ELR (cell line): ENCODE measurements at places on chromosomes 6 and 20.

DNA sequence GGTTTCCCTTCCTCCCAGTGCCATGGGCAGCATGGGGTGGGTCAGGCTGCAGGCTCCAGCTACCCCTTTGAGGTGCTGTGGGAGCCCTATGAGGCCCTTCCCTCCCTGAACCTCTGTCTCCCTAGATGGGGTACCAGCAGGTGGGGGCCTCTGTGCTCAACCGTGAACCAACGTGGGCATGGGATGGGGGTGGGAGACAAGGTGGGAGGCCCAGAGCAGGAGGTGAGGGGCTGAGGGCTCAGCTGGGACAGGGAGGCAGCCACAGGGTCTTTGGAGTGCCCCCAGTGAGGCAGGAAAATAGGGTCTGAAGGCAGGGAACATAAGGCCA, 33.3 kb downstream of the SUN5 start:
- no peak for DNase-seq

DNA sequence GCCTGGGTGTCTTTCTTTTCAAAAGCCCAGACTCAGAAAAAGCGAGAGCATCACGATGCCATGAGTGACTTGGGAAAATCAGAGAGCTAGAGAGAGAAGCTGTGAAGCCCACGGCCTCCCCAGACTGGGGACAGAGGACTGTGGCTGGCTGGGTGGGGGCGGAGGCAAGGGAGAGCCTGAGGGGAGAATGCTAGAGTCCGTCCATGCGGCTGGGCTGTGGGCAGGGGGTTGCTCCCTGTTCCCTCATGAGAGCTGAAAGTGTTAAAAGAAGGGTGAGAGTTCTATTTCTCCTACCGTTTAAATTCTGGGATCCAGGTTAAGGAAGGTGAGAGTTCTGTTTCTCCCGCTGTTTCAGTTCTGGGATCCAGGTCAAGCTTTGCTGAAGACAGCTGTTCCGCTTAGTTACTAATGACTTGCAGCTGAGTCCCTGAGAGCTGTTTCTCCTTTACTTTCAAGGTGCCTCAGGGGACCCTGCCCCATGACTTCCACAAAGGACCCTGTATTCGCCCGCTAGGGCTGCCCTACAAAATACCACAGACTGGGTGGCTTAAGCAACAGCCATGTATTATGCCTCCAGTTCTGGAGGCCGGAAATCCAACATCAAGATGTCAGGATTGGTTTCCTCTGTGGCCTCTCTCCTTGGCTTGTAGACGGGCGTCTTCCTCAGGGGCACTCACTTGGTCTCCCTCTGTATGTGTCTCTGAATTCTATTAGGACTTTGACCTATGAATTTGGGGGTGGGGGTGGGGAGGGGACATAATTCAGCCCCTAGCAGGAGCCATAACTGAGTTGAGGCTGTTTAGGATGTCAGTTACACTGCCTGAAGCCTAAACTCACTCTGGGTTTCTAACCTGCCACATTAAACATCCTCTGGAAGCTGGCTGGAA, 127.0 kb downstream of the PXDC1 start:
- no peak for DNase-seq

DNA sequence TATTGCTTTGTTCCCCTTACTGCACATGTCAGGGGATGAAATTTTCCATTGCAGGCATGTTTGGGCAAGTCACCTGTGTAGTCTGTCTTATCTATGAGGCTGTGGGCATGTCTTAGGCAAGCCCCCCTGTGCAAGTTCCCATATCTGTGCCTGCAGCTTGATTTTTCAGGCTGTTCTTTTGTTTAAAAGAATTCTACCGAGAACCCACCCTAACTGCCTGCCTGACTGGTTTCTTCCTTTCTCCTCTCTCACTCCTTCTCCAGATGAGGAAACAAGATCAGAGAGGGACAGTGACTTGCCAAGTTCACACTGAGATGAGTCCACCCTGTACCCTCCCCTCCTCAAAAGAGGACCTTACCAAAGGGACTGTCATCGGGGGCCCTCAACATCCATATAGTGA, 11.0 kb downstream of the TREML2 start:
- DNase-seq = no peak

- DNase-seq = no peak
These were observed 19.7 kb upstream of the HTR1B start for GRCh38 chr6:77482981-77483380.

- no peak for DNase-seq
These were observed 26.4 kb upstream of the MPC1 start for GRCh38 chr6:166408936-166409755.

GRCh38 chr6:54775576-54775975, 71.0 kb upstream of the FAM83B start:
- DNase-seq = no peak

DNA sequence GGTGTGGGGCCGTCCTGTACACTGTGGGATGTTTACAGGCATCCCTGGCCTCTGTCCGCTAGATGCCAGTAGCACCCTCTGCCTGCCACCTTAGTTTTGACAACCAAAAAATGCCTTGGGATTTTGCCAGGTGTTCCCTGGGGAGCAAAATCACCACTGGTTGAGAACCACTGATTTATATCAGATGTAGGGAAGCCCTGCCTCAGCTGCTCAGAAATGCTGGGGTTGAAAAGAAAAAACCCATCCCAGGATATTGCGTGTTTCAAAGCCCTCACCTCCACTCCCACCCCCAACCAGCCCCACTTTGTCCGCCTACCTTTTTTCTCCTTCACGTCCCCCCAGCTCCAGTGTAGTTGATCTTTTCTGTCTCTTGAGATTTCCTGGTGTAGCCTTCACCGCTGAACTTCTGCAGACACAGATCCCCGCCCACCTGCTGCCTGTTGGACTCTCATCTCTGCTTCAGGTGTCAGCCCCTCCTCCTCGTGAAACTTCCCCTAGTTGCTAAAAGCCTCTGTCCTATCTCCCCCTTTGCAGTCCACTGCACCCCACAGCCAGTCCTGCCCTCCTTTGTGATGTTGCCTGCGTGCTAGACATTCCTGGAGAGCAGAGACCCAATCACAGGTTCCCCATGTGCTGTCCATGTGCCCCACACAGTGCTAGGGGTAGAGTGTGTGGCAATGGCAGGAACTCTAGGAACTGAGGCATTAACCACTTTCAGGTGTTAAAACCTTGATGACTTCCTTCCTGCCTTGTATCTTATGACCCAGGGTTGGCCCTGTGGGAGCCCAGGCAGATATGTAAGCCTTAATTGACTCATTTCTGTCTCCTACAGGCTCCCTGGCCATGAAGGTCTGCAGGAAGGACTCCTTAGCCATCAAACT, 98.9 kb downstream of the TBC1D7 start:
- DNase-seq = peak; percentile 8

DNA sequence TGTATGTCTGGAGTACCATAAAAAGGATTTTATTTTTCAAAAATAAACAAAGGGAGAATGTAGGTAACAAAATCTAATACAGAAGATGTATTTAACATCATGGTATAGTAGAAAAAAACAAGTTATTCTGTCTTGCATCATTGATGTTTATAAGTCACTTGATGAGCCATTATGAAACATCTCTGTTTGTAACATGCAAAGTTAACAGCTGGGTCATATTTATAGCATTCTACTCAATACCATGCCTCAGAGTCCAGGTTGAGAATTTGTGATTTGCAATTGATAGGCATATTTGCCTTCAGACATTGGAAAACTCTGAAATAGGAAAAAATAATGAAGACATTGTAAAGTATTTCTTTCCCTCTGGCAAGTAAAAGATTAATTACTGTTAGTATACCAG, 52.3 kb upstream of the IL20RA start:
- peak; percentile 15 for DNase-seq

DNA sequence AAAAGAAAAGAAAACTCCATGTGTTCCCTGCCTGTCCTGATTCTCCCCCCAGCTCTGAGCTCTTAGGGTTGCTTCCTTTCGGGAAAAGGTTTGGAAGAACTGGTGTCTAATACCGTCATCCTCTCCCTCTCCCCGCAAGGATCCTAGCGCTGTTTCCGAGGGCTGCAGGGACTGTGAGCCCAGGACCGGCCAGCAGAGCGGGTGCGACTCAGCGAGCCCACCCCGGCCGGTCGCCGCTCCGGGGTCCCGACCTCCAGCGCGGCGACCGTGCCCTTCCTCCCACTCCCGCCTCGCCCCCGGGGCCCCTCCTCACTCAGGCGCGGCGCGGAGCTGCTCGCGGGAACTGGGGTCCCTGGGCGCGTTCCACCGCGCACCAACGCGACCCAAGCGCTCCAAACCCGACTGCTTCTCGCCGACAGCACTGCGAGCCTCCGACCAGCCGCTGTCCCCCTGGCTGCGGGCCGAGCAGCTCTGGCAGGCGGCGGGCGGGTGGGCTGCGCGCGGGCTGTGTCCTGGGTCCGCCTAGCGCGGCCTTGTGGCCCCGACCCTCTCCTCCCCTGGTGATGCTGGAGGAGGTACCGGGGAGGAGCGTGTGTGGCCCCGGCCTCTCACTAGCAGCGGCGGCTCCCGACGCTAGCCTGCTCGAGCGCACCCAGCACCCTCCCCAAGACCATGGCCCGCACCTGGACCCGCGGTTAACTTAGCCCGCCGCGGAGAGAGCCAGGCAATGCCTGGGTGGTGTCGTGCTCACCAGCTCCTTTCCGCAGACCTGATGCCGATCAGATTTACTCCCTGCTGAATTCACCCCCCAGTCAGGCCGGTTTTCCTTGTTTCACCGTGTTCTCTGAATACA, at the start of gene PLA2G7:
Gene PLA2G7 (minus strand): TSS at position 509 of the 853 bp plus-strand sequence. CDS start 12,484 bp downstream, outside the sequence.
- peak; percentile 51 for DNase-seq

DNA sequence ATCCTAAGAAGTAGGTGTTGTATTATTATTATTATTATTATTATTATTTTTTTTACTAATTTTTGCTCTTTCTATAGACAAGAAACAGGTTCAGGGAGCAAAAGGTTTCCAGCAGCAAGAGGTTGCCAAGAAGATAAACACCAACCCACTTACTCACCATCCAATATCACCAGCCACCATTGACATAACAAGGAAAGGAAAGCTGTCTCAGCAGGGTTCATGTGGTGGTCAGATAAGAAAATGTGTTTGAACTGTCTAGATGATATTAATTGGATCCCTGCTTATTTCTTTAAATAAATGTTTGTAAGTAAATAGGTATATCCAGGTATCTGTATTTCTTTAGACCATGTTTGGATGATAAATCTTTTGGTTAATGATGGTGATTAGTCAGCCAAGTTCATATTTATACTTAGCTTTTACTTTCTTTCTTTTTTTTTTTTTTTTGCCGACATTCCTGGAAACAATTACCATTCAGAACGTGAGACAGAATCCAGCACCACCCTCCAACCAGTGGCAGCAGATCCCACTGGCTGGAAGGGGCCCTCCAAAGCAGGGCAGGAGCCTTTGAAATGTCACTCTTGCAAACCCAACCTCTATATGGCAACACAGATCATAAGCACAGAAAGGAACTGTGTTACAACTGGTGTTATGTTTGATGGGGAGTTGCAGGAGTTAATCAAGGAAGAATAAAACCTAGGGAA, 139.2 kb upstream of the ECI2 start:
- DNase-seq = no peak

- DNase-seq = peak; percentile 0
These were observed 381.1 kb upstream of the ZFP64 start for GRCh38 chr20:52572687-52573086.

- no peak for DNase-seq
These were observed 291.8 kb downstream of the LRFN2 start for GRCh38 chr6:40295251-40295950.

GRCh38 chr6:150528648-150529285, 70.9 kb upstream of the PLEKHG1 start:
- no peak for DNase-seq

DNA sequence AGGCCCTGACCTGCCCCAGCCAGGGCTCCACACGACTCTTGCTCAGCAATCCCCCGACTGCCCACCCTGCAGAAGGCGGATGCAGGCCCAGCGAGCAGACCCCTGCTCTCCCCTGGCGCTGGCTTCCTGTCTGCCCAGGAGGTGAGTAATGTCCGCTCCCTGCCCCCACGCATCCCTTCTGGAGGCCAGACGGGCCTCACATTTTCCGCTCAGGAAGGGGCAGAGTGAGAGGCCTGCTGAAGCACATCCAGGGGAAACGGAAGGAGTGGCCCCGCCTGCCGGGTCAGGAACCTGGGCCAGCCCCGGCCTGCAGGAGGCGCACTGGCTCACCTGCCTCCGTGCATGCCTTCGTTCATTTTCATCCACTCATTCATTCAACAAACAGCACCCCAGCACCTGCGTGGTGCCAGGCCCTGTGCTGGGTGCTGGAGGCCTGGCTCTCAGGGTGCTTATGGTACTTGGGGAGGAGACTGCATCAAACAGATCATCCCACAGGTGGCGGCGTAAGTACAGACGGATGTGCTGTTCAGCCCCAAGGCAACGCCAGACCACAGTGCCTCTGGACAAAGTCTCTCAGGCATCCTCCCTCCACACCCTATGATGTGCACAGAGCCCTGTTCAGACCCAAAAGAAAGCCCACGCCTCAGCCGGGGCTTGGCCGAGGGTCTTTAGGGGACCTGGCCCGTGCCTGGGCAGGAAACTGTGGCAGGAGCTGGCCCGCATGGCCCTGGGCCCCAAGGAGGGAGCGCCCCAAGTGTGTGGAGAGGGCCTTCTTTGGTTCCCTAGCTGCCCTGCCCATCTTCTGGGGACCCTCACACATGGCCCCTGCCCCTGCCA, 112.1 kb downstream of the ASXL1 start:
- DNase-seq = peak; percentile 96

DNA sequence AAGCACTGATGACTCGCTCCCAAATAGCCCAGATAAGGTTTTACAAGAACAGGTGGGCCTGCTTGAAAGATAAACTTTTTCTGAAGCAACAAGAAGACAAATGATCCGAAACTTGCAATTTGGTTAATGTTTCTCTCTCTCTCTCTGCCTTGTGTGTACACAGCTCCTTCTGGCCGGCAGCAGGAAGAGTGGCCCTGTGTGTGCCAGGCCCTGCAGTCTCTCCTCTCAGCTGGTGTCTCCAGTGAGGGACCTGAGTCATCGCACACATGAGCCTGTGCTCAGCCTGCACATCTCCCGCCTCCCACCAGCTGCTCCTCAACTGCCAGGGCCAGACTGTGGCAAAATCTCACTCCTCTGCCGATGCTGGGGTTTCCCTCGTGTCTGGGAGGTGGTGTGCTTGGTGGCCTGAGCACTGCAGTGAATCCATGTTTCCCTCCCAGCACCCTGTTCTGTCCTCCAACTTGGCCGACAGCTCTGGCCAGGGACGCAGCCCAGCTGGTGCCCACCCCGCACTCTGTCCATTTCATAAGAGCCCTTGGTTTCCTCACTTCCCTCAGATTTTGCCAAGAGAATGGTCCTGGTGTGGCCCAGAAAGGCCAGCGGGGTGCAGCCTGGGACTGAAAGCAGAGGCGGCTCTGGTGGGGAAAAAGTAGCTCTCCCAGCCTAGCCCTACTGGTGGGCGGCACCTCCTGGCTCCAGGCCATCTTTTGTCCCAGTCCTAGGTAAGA, 49.4 kb downstream of the ERMARD start:
- DNase-seq = peak; percentile 48

- DNase-seq = no peak
These were observed 87.7 kb downstream of the RNF182 start for GRCh38 chr6:14012313-14013030.

- no peak for DNase-seq
These were observed 82.9 kb downstream of the AGPAT4 start for GRCh38 chr6:161191007-161191406.
